Tongue (tissue), 3 donors: ENCODE measurements at places on chromosomes 5 and 9. TPM values are rescaled to one million over a fixed set of nuclear protein-coding genes. Genes with fewer than 3 reads are reported as not detected.

Gene IL3
- total RNA-seq, result not detected

GRCh38 chr5:160159991-160160792 lies 40.9 kb upstream of the PWWP2A start:
- peak; percentile 45 for DNase-seq

- no peak for DNase-seq
Observed at GRCh38 chr9:69980041-69980440, 63.6 kb upstream of the MAMDC2 start.

Gene CCDC180
- 7.8 TPM for total RNA-seq

Gene SHISAL2B
- not detected for total RNA-seq

- no peak for DNase-seq
Observed at GRCh38 chr5:127296321-127296720, 5.7 kb downstream of the MEGF10 start.

Gene KCNV2
- not detected for total RNA-seq

DNA sequence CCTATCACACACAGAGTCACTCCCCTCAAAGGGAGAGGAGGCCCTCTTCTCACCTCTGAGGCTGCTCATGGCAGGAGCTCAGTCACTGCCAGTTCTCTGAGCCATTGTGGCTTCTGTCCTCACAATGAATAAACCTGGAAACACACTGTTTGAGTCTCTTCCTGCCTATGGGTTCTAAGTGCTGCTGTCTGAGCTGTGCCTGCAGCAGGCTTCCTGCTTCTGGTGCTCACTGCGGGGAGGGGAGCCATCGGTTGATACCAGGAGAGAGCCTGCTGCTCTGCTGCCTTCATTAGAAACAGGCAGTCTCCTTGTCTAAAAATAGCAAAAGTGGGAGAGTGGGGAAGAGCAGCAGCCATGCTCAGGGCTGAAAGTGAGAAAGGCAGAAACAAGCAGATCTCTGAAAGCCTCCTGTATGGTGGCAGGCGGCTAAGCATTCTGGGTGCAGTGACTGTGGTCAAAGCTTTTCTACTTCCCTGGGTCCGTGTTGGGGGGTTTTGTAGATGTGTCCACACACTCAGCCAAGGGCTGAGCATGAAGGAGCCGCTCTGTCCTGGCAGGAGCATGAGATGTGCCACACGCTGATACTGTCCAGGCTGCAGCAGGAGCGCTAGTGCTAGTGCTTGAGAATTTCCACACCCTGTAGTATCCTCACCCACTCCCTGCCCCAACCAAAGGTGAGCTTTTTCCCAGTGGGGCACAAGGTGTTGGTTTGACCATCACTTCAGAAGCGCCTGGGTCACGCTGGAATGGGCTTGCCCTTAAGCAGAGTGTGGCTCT lies 34.2 kb downstream of the PRKACG start:
- peak; percentile 32 for DNase-seq

- DNase-seq, result no peak
Observed at GRCh38 chr9:126156898-126157297, 169.7 kb upstream of the MVB12B start.

DNA sequence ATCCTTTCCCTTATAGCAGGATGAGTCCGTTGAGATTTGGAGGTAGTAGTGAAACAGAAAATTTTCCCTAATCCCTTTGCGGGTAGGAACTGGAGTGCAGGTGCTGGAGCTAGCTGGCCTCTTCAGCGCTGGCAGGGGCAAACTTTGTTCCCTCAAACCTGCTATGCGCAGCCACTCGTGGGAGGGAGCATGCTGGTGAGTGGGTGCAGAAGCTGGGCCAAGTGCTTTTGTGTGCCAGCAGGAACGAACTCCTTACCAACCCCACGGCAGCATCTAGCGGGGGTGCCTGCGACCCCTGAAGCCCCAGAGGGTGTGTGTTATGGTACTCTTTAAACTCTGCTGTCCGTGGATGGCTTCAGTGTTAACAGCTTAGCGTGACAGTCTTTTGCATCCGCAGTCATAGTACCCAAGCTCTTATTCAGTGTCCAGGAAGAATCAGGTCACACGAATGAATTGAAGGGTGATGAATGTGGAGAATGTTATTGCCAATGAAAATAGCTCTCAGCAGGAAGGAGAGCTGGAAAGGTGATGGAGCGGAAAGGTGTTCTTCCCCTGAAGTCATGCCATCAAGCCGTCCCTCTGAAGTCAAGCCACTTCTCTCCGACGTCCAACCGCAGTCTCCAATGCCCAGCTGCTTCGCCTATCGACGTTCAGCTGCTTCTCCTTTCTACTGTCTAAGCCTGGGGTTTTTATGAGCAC lies 1445.1 kb upstream of the CDH9 start:
- DNase-seq, result no peak

DNA sequence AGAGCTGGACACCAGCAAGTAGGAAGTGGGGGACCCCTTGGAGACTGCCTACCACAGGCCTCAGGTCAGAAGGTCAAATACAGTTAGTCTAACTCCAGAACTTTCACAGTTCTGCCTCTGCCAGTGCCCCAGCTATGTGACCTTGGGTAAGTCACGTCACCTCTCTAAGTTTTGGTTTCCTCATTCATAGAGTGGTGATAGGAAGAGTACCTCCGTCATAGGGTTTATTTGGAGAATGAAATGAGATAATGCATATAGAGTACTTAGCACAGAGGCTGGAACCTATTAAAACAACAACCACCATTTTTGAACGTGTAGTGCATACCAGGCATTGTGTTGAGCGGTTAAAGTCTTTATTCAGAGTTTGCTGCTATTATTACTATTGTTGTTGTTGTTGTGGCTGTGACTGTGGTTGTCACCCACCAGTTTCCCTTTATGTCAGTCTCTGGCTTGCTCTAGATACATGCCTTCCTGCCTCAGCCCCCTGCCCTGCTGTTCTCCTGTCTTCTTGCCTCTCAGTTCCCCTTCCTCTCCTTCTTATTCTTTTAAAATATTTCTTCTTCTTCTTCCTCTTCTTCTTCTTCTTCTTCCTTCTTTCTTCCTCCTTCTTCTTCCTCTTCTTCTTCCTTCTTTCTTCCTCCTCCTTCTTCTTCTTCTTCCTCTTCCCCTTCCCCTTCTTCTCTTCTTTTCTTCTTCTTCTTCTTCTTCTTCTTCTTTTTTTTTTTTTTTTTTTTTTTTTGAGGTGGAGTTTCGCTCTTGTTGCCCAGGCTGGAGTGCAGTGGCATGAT lies 67.8 kb downstream of the RALGPS1 start:
- DNase-seq, result no peak

DNA sequence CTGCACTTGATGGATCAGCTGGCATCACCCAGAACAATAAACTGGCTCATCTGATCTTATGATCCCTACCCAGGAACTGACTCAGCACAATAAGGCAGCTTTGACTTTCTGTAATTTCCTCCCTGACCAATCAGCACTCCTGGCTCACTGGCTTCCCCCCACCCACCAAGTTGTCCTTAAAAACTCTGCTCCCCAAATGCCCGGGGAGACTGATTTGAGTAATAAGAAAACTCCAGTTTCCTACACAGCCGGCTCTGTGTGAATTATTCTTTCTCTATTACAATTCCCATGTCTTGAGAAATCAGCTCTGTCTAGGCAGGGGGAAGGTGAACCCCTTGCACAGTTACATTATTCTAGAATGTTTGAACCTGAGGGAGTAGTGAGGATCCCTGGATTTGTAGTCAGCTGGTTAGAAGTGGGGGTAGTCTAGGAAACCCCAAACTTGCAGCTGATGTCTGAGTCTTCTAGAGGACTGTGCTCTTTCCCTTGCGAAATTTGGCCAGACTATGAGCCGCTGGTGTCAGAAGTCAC lies 111.7 kb upstream of the NEK6 start:
- DNase-seq, result no peak

GRCh38 chr5:142944140-142944539 lies 174.0 kb downstream of the ARHGAP26 start:
- no peak for DNase-seq

GRCh38 chr5:140207250-140207964 lies 32.4 kb downstream of the CYSTM1 start:
- DNase-seq, result no peak

Gene MPDZ
- 86.0 TPM for total RNA-seq

Gene PCDHGB2
- 4.2 TPM for total RNA-seq

Gene NACC2
- 9.8 TPM for total RNA-seq

GRCh38 chr9:72497447-72498046 lies 23.9 kb upstream of the TMC1 start:
- DNase-seq, result no peak

DNA sequence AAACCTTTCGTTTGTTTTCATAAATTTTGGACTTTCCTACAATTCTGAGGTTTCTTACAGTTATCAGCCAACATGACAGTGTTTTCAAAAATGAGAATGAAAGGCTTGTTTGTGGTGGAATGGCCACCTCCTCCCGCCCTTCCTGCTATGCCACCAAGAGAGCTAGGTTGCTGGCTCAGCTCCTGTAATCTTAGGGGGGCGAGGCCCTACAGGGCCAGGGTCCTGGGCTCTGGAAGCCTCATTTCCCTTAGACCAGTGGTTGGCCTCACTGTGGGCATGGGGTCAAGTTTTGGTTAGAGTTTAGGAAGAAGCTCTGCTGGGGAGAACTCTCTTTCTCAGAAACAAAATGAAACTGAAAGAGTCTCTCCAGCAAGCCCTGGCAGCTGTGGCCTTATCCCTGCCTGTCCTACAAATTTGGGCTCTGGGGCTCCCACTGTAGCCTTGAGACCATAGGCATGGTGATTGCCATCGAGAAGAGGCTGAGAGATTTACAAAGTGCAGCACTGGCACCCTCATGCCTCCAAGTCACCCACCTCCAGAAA lies 66.2 kb downstream of the IRX1 start:
- no peak for DNase-seq

Gene GSN
- 824 TPM for total RNA-seq

DNA sequence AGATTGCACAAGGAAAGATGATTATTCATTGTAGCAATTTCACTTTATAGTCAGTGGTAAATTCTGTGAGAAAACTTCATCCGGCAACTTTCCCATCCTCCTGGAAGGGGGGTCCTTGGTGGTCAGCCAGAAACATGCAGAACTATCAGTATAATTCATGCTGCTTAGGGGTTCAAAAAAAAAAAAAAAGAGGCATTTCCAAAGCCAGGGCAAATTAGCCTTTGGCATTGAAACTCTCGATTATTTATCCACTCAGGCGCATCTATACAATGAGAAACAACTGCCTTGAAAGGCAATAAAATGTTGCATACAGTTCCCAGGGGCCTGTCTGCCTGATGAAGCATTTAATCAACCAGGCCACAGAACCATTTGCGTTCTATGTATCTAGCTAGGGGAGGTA lies 263.3 kb downstream of the TMEM167A start:
- DNase-seq, result peak; percentile 39
